ENCODE measurements at places on chromosomes 2 and 18. TPM values are rescaled to one million over a fixed set of nuclear protein-coding genes. Genes with fewer than 3 reads are reported as not detected.

The CNPPD1 gene
- total RNA-seq = 32.2 TPM

- no peak for DNase-seq
Measured at GRCh38 chr18:74023220-74023619, 124.4 kb downstream of the FBXO15 start.

The RFX8 gene
- total RNA-seq = 0.41 TPM

The AGXT gene
- total RNA-seq = not detected

GRCh38 chr2:133139847-133140533, 428.3 kb downstream of the NCKAP5 start:
- DNase-seq = no peak

- no peak for DNase-seq
Measured at GRCh38 chr2:10373931-10374330, 71.2 kb downstream of the HPCAL1 start.

The LYPD1 gene
- total RNA-seq = 24.5 TPM

The SLC4A5 gene
- 1.2 TPM for total RNA-seq

The PAX3 gene
- total RNA-seq = not detected

The SCYGR1 gene
- total RNA-seq = not detected

The EPB41L3 gene
- total RNA-seq = 57.5 TPM

The PSMA8 gene
- not detected for total RNA-seq

GRCh38 chr2:191023235-191023679, 9.3 kb upstream of the STAT1 start:
- no peak for DNase-seq

DNA sequence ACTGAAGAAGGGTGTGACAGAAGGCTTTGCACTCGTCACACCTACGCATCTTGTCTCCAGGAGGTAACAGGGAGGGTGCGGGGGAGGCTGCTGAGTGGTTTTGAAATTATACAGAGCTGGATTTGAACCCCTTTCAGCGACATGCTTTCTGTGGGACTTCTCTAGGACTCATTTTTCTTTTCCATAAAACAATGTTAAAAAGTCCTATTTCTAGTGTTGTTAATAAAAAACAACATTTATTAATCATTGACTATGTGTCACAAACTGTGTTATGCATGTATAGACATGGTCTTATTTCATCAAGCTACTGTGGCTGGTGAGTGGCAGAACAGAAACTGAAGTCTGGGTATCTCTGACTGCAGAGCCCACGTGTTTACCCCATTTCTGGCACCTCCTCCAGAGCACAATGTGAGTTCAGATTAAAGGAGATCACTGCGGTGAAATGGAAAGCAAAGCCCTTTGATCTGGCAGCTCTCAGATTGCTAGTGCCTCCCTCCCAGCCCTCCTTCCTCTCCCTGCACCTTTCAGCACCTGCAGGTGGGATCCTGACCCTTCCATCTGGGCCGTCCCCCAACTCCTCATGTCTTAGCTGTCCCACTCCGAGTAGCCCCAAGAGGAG, 315.5 kb upstream of the MYT1L start:
- no peak for DNase-seq

- DNase-seq = no peak
Measured at GRCh38 chr2:223012291-223012690, 39.7 kb upstream of the KCNE4 start.

DNA sequence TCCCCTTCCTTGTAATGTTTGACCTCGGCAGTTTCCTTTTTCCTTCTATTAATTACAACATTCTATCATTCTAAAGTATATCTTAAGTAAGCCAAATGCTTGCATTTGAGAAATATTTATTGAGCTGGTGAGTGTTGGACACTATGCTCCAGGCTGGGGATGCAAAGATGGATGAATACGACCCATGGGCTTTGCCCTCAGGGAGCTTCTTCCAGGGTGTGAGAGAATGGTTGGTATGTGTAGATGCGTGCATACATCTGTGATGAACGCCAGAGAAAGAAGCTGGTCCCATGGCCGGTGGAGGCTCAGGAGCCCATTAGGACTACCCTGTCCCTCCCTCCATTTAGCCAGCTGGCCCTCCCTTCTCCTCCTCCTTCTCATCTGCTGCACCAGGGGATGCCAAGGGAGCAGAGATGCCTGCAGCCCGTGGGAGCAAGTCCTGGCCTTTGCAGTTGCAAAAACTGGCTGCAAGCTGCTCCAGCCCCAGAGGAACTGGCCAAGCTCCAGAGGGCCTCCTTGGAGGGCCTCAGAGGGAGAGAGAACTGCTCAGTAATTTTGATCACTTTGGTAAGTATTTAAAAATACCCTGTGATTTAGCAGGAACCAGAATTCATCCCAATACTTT, 65.7 kb upstream of the FOSL2 start:
- no peak for DNase-seq

The SH3RF3 gene
- 9.0 TPM for total RNA-seq

GRCh38 chr2:60677356-60677755, 78.7 kb upstream of the PAPOLG start:
- DNase-seq = no peak

GRCh38 chr2:237864940-237865622, 5.7 kb downstream of the RAMP1 start:
- no peak for DNase-seq

DNA sequence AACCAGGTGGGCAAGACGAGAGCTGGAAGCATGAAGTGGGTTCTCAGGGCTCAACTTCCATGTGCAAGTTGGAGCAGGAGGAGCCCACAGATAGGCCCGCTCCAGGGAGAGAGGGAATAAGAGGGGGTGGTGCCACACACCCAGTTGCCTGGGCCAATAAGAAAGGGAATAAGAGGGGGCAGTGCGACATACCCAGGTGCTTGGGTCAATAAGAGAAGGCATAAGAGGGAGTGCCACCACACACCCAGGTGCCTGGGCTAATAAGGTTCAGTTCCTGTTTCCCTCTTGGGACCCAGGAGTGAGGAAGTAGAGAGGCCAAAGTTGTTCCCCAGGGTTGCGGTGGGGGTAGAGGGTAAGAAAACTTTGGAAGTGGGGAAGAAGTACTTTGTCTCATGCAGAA, 127.5 kb downstream of the LAMA3 start:
- no peak for DNase-seq

The TDRD15 gene
- total RNA-seq = under 0.01 TPM

- no peak for DNase-seq
Measured at GRCh38 chr18:76672627-76673026, 149.7 kb upstream of the ZNF236 start.

- DNase-seq = no peak
Measured at GRCh38 chr2:9830685-9831410, 12.4 kb upstream of the TAF1B start.

GRCh38 chr2:218607436-218608115, at the start of gene PLCD4:
Gene PLCD4 (plus strand): TSS chr2:218607899. CDS start chr2:218615740, 7,841 bp downstream.
- no peak for DNase-seq

- no peak for DNase-seq
Measured at GRCh38 chr2:139000131-139000785, 220.1 kb upstream of the NXPH2 start.

The TUBA3E gene
- not detected for total RNA-seq

DNA sequence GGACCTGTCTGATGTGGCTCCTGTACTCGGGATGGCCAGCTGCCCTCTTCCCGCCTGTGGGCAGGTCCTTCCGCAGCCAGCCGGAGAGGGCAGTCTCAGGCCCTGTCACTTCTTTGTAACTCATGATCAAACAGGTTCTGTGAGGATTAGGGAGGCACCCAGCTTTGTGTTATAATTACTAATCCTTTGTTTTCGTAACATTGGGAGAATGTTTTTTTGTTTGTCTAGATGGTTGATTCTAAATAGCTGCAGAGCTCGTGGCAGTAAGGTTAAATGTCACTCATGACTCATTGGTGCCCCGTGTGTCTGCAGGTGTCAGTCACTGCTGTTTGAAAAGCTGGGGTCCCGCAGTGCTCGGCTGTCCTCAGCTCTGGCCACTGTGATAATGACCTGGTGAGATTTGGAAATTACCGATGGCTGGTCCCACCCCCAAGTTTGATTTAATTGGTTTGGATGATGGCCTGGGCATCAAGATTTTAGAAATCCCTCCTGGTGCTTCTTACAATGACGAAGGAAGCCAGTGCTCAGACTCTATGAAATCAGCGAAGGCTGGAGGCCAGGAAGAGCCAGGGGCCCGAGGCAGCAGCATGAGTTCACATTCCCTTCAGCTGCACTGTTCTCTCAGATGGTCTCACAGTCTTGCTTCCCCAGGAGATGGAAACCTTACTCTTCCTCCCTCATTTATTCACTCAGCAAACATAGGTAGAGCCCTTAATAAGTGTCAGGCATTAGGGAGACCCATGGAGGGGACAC, 172.8 kb downstream of the VAPA start:
- DNase-seq = no peak

- no peak for DNase-seq
Measured at GRCh38 chr18:23369266-23369665, 83.8 kb upstream of the RIOK3 start.

DNA sequence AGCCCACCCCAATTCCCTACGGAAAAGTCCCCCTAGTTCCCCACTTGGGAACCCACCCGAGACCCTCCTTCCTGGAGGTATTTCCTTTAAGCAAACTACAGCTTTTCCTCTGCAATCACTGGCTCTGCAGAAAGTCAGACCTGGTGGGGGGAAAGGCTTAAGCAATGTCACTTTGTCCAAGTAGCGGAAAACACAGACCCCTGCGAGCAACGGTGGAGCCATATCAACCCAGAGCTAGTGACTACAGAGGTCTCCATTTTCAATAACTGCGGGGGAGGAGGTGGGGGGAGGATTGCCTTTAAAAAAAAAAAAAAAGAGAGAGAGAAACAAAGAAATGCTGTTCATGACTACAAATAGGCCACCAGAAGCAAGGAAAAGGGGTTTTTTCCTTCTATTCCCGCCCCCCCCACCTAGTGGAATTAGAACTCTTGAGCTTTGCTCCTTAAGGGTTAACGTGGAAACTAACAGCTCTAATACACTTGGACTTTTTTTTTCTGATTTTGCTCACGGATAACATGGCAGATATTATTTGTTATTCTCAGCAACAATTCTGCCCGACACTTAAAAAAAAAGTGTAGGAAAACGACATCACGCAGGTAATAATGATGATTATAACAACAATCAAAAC, 1.1 kb upstream of the FRZB start:
- DNase-seq = no peak

DNA sequence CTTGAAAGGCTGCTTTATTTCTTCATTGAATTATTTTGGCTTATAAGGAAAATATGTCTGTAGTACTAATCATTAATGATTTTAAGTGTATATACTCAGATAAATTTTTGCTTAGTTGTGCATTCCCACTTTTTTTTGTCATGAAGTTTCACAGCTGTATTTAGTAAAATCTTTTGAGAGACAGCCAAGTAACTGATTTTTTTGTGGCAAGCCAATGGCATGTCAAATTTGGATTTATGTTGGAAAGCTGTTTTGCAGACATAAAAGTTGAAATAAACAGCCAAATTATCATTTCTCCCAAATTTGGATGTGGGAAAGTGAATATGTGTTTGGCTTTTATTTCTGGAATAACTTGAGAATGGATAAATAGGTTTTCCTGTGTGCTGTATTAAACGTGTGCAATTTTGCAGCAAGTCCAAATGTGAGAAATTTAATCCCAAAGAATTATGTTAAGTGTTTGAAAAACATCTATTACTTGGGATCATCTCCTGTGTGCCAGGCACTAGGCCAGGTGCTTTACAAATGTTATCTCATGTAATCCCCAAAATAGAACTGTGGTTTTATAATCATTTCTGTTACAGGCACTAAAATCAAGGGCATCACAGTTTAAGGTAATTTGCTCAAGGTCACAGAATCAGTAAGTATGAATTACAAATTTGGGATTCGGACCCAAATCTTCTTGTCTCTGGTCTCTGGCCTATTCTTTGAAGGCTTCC, 160.4 kb downstream of the PTPRM start:
- DNase-seq = no peak

DNA sequence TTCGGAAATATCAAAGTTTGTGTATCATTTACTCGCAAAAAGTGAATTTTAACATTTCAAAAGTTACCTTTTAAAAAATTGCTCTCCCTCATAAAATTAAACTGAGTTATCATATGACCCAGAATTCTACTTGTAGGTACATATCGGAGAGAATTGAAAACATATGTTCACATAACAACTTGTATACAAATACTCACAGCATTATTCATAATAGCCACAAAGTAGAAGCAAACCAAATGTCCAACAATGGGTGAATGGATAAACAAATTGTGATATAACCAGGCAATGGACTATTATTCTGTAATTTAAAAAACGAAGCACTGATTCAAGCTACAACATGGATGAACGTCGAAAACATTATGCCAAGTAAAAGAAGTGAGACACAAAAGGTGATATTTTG, 412.0 kb upstream of the TCF4 start:
- DNase-seq = no peak

The GCFC2 gene
- 19.6 TPM for total RNA-seq

The GAD1 gene
- 80.7 TPM for total RNA-seq

The RAB10 gene
- 152 TPM for total RNA-seq

The REG3G gene
- total RNA-seq = not detected

DNA sequence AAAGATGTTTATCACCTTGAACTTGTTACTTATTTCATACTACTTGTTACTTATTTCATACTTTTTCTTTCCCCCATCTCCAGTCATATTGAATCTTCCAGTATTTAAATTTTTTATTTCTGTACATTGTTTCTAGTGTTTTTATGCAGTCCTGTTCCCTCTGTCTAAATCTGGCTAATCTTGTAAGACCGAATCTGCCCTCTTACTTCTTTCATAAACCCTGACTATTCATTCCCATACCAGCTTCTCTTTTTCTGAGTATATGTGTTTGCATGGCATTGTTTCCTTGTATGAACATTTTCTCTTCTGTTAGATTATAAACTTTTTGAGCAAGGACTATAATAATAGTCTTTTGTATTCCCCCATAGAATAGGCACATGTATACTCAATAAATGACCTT, 131.7 kb downstream of the TAF4B start:
- DNase-seq = no peak

DNA sequence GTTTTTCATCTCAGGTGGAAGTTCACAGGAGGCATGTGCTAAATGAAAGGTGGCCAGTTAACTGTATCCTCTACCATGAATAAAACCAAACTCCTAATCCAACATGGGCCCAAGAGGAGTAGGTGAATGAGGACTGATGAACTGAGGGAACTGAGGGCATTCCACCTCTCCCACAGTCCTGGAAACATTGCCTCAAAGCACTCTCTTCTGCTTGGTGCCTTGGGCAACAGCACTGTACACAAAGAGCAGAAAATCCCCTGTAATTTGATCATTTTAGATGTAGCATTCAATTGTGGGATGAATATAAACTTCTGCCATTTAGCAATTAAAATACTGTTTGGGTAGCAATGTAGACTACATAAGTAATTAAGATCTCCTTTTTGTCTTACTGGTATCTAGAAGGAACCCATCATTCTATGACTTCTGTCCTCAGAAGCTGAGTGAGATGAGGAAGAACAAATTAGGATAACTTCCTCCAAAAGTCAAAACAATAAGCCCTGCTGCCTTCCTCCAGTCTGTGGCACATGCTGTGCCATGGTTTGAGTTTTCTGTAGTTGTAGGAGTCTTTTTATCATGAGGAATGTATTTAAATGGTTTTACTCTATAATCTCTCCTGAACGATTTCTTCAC, 86.7 kb upstream of the ZEB2 start:
- no peak for DNase-seq

All from frontal cortex (tissue), 4 donors.